Caki2 (cell line): ENCODE measurements at places on chromosomes 12 and 14.

DNA sequence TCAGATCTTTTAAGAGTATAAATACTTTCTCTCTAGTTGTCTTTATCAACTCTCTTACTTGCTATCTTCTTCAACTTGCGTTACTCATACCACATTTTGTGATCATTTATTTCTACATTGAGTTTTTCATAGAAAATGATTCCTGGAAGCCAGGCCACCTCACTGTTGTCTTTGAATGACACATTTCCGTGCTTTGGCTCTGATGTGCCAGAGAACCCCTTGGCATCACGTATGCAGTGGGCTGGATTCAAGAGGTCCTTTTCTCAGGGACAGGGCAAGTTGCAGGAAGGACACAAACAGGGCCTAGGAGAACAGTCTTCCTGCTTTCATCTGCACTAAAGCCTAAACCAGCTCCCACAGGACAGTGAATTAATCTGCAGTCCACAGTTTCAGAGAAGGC, 70.3 kb upstream of the PYGL start:
- no peak for DNase-seq

DNA sequence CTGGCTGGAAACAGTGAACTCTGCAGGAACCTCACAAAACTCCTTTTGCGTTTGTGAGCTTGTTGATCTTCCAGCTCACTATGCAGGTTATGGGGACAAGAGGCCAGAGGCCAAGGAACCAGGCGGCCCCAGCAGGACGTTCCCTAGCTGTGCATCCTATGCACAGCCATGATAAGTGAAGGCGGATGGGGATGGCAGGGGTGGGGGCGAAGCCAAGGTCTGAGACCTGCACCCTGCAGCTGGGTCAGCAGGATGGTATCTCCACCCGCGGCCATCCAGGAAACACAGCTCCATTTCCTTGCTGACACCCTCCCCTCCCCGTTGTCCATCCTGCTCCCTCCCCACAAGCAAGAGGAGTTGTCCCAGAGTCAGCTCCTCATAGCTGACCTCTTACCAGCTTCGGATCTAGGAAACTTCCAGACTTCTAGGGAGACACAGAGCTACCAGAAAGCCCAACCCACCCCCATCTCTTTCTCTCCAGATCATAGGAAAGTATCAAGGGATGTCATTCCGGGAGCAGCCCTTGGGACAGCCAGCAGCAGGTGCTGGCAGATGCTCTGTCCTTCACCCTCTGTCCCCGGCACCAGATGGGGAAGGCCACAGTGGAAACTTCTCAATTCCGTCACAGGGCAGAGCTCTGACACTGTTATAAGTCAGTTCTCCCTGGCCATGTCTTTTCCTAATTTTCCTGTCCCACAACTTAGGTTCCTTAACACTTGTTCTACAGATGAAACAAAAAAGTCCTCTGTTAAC, 9.4 kb downstream of the ZBTB39 start:
- no peak for DNase-seq

- DNase-seq: no peak
Observed at GRCh38 chr12:50353404-50353803, 43.0 kb downstream of the FAM186A start.

DNA sequence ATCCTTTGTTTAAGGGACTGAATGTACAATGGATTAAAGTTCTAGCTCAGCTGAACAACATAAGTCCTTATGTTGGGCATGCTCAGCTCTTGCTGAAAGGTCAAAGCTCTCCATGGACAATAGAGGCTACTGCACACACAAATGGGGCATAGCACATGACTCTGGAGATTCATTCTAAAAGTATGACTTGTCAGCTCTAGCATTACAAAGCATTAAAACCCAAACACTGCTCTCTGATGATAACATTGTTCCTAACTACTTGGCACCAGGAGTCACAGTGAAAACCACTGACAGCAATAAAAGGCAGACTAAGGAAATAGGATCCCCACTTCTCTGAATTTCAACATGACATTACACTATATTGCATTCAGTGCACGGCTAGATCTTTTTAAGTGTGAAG, 21.9 kb upstream of the FSCB start:
- peak; percentile 3 for DNase-seq

- DNase-seq: no peak
Observed at GRCh38 chr12:109870648-109871047, 9.7 kb downstream of the GLTP start.

DNA sequence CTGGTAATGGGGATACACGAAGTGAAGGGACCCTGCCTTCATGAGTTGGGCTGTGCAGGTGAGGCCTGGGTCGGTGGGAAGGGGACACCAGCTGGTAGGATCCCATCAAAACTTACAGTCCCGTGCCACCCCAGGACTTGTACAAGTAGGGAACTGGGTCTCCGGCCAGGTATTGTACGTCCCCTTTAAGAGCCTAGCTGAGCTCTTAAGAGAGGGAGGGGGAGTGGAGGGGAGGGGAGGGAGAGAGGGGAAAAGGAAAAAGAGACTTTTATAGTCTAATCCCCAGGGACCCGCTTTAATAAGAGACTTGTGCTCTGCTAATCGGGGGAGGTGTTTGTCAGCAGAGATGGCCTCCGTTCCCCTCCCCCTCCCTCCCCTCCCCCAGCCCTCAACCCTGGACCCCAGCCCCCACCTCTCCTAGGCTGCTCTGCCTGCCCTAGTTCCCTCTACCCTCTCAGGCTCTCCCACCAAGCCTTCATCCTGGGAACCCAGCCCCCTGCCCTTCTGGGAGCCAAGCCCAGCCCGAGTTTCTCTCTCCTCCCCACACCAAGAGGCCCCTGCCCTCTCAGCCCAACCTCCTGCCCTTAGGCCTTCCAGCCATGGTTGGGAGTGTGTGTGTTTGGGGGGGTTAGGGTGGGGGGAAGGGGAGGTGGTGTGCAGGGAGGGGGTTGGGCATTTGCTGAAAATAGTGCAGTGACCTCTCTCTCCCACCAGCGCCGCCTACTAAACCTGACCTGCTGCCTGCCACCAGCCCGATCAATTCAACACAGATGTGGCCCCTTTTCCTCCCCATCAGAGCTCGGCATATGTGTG, 2.6 kb downstream of the GDF11 start:
- DNase-seq: no peak

- DNase-seq: no peak
Observed at GRCh38 chr12:25839470-25839869, 119.0 kb upstream of the RASSF8 start.

- DNase-seq: no peak
Observed at GRCh38 chr12:25194722-25195055, 271 bp downstream of the DNAI7 start.

DNA sequence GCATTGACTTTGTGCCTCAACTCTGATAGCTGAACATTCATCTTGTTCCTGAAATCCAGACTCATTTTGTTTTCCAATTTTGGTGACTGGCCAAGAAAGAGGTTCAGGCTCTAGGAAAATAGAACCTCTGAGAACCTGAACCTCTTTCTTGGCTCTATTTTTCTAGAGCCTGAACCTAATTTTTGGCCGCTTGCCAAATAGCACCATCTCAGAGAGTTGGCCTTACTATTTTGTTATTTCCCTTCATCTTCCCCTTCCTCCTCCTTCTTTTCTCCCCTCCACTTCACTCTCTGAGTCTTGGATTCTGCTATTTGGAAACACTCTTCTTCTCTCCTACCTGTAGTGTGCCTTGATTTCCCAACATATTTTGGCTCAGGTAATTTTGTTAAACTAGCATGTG, 114.4 kb upstream of the CNTN1 start:
- DNase-seq: no peak

GRCh38 chr14:35825968-35826217, 245 bp upstream of the BRMS1L start:
- no peak for DNase-seq

DNA sequence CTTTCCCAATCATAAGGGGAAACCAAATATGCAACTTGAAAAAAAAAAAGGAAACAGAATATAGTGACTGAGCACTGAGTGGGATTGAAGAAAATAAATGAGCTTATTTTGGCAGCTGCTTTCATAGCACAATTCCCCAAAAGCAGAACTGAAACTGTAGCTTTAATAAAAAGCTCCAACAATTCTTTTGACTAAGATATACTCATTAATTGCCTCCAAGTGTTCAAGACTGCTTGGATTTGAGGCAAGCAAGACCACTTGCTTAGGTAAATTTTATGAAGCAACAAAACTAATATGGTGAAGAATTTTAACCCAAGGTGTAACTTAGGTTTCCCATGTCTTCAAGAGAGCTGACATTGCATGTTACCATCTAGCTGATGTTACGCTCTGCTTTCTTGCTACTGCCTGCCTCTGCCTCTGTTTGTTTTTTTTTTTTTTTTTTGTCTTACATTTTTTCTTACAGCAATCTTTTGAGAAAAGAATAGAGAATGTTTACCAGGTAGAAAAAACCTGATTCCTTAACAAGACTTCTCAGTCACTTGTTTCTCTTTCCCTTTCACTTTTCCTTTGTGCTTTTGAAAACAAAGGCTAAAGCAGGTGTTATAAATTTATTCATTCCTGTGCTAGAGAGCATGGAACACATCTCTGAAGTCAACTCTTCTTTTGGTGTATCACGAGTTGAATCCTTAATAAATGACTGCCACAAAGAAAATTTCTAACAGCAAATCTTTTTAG, 134.4 kb downstream of the BCAT1 start:
- no peak for DNase-seq

GRCh38 chr14:72810201-72810600, 83.7 kb downstream of the DPF3 start:
- DNase-seq: no peak

DNA sequence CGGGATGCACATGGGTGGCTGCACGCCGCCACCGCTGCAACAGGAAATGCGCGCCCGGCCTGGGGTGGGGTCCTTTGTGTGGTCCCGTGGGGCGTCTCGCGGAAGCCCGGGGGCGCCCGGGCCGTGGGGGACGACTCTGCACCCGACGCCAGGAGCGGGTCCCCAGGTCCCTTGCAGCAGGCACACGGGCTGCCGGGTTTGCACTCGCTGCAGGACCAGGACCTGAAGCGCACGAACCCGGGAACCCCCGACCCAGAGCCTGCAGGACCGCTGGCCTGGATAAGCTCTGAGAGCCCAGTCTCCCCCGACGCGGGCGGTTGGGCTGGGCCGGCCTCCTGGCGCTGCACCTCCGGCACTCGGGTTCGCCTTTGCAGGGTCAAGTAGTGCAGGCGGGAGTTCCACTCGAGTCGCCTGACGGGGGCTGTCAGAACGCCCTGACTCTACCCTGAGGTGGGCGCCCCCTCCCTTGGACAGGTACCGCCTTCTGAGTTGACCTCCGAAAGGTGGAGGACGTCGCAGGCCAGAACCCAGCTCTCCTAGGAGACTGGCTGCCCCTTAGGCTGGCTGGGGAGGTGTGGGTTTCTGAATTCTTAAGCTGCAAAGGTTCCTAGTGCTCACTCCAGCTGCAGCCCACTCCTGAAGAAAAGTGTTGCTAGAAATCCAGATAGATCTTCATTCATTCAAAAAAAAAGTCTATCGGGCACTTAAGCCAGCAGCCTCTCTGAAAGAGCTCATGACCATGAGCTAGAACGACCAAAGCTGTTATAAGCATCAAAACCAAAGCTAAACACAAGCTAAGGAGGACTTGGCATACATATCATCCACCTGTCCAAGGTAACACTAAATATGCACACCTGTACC, 68.0 kb downstream of the RNF34 start:
- no peak for DNase-seq

- peak; percentile 8 for DNase-seq
Observed at GRCh38 chr14:52473557-52473956, 78.7 kb downstream of the TXNDC16 start.

- DNase-seq: no peak
Observed at GRCh38 chr14:80536456-80536855, 325.2 kb upstream of the DIO2 start.

DNA sequence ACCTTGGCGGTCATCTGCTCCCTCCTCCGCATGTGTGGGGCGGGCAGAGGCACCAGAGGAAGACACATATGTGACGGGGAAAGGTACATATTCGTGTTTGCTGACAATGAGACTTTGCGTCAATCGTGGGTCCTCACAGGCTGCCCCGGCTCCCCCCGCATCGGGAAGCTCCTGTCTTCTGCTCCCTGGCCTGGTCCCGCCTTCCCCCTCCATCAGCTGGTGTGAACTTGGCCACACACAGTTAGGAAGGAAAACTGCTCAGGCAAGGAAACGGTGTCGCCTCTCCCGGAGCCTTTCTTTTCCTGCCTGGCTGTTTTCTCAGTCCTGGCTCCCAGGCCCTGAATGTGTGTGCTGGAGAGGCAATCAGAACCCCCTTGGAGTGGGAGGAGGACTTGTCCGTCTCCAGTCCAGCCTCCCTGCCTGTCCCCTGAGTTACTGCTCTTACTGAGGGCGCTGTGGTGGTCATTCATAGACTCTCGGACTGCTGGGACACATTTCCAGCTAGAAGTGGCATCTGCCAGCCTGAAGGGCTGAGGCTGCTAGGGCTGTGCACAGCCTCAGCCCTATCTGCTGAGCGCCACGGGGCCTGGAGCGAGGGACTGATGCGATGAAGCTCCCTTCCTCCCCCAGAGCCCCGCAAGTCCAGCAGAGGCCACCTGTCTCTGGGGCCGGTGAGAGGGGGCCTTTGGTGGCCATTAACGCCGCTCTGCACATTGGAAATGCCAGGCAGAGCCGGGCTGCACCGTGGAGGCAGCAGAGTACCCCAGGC, 44.2 kb upstream of the TSPAN9 start:
- DNase-seq: no peak

DNA sequence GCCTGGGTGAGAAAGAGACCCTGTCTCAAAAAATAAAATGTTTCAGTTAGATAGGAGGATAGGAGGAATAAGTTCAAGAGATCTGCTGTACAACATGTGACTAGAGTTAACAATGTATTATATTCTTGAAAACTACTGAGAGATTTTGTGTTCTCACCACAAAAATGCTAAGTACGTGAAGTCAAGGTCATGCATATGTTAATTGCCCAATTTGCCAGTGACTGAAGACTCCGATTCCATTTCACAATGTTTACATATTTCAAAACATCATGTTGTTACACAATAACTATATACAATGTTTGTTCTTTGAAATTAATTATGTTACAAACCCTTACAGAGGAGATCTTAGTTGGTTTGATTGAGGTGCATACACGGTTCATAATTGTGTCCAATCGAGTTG, 52.1 kb downstream of the SLC15A4 start:
- DNase-seq: no peak

GRCh38 chr12:77210724-77211123, 145.4 kb upstream of the E2F7 start:
- no peak for DNase-seq

- DNase-seq: no peak
Observed at GRCh38 chr12:46515829-46516228, 143.3 kb upstream of the SLC38A2 start.

DNA sequence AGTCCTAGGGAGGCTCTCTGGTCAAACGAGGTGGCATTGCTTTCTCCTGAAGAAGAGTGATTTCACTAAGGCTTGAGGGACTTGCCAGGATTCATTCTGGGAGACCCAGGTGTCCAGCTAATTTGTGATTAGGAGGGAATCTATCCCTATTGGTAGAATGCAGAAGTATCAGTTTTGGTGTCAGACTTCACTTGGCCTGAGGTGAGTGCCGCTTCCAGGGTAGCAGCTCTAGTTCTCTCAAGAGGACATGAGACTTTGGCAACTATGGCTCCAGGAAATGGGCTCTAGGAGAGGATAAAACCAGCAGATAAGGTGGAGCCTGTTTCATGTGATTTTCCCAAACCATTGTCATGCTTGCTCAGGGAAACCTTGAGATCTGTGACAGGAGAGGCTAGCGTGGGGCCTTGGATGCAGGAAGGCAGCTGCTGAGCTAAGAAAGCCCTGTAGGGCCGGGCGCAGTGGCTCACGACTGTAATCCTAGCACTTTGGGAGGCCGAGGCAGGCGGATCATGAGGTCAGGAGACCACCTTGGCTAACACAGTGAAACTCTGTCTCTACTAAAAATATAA, 11.6 kb upstream of the TMEM117 start:
- DNase-seq: no peak
